Activated CD8-positive, alpha-beta memory T cell treated with anti-CD3 and anti-CD28 coated beads for 1 hour (primary cell): ENCODE measurements at places on chromosomes 3 and 15.

GRCh38 chr3:170980399-170980798 is 46.1 kb downstream of the SLC2A2 start:
- no peak for DNase-seq

GRCh38 chr3:113535898-113536297 is 3.5 kb downstream of the SIDT1 start:
- no peak for DNase-seq

GRCh38 chr3:123562547-123562946 is 22.3 kb downstream of the HACD2 start:
- DNase-seq = no peak

DNA sequence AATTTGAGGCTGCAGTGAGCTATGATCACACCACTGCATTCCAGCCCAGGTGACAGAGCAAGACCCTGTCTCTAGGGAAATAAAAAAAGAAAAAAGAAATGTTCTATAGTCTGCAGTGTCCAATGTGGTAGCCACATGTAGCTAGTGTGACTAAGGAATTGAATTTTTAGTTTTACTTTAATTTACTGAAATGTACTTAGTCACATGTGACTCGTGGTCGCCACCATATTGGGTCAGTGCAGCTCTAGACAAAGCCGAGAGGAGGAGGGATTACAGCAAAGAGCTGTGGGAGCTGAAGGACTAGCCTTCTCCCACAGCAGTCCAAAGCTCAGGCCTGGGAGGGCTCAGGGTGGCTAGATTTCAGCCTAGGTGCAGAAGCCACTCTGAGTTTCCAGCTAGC is 65.9 kb upstream of the NTRK3 start:
- DNase-seq = no peak

DNA sequence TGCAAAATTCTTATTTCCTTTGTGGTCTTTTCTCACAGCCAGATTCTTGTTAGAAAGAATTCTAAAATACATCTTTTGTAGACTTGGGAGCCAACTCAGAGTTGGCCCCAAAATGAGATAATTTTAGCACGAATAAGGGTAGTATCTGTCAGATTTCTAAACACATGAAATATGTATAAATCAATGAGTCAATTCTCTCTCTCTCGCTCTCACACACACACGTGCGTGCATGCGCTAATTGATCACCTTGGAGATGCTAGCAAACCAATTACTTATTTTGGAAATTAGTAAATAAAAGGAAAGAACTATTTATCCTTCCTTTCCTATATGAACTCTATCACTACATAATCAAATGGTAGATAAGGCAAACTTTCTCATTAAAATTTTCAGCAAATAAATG is 32.9 kb upstream of the PIK3R4 start:
- DNase-seq = no peak

- DNase-seq = no peak
These were observed 116.5 kb downstream of the LRRK1 start for GRCh38 chr15:101035611-101036010.

- DNase-seq = no peak
These were observed 278.0 kb downstream of the ZBBX start for GRCh38 chr3:167102071-167102470.

DNA sequence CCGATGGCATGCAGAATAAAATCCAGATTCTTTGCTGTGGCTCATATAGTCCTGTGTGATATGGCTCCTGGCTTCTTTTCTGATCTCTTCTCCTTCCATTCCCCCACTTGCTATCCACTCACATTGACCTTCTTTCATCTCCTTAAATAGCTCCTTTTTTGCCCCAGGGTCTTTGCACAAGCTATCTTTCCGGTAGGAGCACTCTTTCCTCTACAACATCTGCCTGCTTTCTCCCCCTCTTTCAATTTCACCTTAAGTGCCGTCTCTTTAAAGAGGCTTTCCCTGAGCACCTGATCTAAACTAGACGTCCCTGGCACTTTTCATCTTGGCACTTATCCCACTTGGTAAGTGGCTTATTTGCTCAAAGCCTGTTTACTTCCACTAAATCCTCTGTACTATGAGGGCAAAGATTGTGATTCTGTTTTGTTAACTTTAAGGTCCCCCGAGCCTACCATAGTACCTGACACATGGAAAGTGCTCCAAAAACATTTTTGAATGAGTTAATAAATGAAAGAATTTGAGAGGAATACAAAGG is 323.3 kb upstream of the TLE3 start:
- no peak for DNase-seq

DNA sequence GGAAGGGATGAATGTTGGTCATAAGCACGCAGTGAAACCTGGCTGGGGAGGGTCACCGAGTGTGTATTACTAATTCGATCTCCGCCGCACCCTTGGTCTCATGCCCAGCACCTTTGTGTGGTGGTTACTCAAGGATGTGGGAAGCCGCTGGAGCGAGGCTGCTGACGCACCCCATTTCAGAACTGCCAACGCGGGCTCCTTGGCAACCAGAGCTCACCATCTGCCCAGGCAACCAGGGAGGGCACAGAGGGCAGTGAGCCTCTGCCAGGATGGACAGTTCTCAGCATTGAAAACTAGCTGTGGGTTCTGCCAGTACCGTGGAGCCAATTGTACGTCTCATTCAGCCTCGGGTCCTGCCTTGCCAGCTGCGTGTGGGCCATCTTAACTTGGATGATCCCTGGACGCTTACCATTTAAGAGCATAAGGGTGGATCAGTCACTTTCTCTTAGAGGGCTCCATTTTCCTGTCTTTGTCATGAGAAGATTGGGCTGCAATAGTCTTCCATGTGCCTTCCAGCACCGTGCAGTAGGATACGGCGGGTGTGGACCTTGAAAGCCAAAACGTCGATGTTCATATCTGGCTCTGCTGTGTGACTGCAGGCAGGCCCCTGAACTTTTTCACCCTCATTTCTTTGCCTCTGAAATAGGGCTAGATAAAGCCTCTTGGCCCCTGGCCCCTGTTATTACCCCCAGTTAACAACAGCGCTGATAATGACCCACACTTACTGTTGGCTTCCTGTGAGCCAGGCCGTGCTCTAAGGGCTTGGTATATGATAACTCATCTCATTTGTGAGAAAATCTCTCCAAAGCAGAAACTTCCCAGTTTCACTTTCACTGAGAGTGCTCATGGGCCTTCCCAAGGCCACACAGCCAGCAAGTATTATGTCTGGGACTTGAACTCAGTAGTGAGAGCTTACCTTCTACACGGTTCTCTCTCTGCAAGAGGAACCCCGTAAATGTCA is 238.8 kb downstream of the OPA1 start:
- no peak for DNase-seq

GRCh38 chr3:87982421-87982820 is 76.4 kb downstream of the CGGBP1 start:
- DNase-seq = no peak

DNA sequence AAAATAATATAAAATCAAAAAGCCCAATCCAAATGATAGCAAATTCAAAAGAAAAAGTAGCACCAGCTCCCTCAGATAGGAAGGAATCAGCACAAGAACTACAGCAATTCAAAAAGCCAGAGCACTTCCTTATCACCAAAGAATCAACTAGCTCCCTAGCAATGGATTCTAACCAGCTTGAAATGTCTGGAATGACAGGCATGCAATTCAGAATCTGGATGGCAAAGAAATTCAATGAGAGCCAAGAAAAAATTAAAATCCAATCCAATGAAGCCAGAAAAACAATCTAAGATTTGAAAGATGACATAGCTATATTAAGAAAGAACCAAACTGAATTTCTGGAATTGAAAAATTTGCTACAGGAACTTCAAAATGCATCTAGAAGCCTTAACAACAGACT is 1334.4 kb upstream of the ALCAM start:
- DNase-seq = no peak

DNA sequence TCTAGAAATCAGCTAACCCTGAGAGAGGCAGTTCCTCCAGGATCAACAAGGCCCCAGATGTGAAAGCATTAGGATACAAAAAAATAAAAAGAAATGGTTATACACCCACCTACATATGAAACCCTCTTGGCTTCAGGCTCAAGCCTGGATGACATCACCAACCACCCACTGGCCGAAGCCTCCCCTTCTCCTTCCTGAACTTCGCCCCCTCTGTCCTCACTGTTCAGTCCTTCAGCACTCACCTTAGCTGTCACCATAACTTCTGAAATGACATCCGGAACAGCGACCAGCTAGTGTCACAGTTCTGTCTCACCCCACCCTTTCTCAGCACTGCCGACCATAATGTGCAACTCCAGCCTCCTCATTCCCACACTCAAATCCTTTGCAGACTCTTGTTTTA is 98.7 kb downstream of the PLCH1 start:
- no peak for DNase-seq

GRCh38 chr3:72597043-72597442 is 251.2 kb downstream of the SHQ1 start:
- DNase-seq = no peak

DNA sequence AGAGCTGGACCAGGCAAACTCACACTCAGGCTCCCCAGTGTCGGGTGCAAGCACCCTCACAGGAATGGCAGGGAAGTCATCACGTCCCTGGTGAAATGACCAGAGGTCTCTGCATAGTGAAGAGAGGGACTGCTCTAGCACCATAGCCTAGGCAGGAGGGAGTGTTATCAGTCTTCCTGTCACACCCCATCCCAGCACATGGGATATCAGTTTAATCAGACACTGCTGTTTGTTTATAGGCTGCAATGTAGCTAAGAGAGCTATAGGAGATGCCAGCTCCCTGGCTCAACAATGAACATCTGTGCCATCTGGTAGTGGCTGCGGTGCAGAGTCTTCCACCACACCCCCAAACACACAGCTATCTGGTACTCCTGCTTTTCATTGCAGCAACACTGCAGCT is 776.6 kb downstream of the ZNF385D start:
- DNase-seq = no peak

DNA sequence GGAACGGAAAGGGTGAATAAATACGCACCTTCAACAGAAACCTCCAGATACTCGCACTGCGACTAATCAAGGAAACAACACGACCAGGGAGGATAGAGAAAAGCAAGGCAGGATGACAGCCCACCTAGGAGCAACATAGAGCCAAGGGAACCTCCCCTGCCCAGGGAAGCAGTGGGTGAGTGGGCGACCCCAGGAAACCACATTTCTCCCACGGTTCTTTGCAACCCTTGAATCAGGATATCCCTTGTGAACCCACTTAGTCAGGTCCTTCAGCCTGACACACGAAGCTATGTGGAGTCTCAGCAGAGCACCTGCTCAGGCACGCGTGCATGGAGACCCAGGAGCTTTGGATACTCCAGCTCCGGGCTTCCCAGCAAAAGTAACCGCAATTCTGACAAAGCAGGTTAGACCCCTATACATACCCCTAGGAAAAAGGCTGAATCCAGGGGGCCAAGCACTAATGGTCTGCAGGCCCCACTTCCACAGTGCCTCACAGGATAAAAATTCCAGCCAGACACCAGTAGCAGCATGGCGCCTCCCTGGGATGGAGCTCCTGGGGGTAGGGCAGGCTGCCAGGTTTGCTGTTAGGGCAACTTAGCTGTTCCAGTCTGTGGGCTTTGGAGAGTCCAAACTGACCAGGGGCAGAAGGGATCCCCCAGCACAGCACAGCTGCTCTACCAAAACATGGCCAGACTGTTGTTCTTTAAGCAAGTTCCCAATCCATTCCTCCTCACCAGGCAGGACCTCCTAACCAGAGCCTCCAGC is 38.4 kb upstream of the PXYLP1 start:
- DNase-seq = no peak

- no peak for DNase-seq
These were observed 286.9 kb upstream of the TBL1XR1 start for GRCh38 chr3:177484206-177484605.

DNA sequence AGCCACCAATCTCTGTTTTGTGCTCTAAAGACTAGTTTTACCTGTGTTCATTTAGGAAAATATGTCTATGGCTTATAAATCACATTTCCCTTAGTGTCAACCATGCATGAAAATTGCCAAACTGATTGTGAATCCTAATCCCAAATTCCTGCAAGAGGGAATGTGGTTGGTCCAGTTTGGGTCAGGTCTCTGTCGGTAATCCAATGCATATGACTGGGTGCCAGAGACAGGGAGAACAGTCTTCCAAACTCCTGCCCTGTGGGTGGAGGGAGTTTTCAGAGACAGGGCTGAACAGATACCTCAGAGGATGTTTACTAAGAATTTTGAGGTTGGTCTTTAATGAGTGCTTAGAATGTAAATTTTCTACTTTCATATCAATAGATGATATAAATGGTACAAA is 300.5 kb upstream of the ARL6 start:
- DNase-seq = no peak
